NAMALWA (cell line): ENCODE measurements at places on chromosomes 4 and X.

- DNase-seq = peak; percentile 60
These were observed 174.9 kb downstream of the CORIN start for GRCh38 chr4:47662975-47663374.

- DNase-seq = no peak
These were observed 977.8 kb downstream of the FSTL5 start for GRCh38 chr4:161186012-161186411.

- DNase-seq = no peak
These were observed 12.2 kb downstream of the PLS3 start for GRCh38 chrX:115573185-115573584.

- no peak for DNase-seq
These were observed 29.3 kb downstream of the CRMP1 start for GRCh38 chr4:5863461-5864113.

DNA sequence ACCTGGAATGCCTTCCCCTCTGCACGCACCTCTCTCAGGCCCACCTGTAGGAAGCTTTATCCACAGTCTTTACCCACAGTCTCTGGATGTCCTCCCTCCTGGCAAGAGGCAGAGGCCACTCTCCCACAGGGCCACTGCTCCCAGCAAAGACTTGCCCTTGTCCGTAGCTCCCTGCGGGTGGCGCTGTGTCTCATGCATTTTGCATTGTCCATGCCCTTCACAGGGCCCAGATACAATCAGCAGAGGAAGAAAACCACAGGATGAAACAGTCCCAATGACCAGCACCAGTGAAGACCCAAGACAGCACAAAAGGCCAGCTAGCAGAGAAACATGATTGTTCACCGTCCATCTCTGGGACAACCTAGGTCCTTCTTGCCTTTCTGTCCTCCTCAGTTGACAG is 2.1 kb upstream of the NSG1 start:
- DNase-seq = peak; percentile 37

GRCh38 chrX:21883258-21883657 is 27.5 kb downstream of the YY2 start:
- DNase-seq = no peak

DNA sequence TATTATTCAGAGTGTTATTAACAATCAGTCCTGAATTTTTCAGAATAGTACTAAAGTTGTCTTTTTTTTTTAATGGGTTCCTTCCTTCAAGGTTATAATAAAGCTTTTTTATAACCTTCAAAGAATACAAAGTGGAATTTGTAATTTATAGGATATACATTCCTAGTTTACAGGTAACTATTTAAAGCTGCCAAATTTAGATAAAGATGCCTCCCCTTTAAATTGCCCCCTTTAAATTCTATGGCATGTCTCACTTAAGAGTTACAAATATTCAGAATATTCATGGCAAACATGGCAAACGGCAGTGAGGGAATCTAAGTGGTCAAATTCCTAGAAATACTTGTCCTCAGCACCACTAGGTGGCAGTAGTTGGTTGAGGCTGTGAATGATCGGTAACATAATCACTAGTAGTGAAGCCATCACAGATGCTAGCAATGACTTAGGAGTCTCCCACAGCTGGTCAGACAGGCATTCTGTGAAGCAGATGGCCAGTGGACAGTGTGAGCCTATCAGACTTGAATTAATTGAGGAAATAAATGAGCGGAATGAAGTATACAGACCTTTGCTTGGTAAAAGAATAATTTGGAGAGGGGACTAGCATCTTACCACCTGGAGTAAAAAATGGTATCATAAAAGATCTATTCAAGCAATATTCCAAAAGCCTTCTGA is 86.4 kb downstream of the CBR4 start:
- peak; percentile 72 for DNase-seq

- DNase-seq = no peak
These were observed 81.5 kb downstream of the USP46 start for GRCh38 chr4:52577624-52577962.

DNA sequence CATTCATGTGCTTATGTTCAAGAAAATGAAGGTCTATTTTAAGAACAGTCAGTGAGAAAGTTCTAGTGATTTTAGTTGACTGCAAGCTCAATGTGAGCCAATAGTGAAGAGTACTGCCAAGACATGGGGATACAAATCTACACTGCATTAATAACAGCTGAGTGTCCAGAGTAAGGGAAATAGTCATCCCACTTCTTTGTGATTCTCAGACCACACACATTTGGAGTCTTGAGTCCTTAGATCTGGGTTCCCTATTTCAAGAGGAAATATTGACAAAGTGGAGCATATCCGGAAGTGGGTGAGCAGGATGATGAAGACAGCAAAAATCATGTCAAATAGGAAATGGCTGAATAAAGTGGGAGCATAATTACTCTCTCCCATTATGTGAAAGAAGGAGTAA is 171.1 kb downstream of the LARP7 start:
- no peak for DNase-seq

DNA sequence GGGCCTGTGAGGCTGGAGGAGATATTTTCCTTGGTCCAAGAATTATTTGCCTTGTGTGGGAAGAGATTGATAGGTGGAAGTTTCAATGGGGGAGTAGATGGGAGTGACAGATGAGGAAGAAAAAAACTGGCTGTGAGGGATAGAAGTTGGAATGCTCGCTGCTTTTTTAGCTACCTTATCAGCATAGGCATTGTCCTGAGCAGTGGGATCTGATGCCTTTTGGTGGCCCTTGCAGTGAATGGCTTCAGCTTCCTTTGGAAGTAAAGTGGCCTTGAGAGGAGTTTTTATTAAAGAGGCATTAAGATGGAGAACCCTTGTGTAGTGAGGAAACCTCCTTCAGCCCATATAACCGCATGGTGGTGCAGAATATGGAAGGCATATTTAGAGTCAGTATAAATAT is 16.0 kb downstream of the KLKB1 start:
- no peak for DNase-seq

DNA sequence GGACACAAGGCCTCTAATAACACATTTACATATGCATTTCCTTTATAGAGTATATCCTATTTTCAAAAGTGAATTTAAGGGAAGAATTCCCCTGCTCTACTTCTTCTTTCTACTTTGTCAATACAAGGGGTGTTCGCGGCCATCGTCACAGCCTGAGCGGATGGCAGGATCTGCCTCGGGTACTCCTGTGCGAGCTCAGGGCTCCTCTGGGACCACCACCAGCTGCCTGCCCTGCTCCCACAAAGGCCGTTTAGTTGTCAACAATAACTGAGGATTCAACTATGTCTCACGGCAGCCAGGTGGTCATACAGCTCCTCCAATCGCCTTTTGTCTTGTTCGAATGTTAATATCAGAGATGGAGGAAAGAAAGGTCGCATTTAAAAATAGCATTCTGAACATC is 228.2 kb upstream of the TENM3 start:
- no peak for DNase-seq

GRCh38 chrX:64975989-64976672 is at the start of gene ZC4H2:
ZC4H2 (minus strand) TSS chrX:64976450; CDS start chrX:64976377, 73 bp downstream.
- DNase-seq = peak; percentile 78

DNA sequence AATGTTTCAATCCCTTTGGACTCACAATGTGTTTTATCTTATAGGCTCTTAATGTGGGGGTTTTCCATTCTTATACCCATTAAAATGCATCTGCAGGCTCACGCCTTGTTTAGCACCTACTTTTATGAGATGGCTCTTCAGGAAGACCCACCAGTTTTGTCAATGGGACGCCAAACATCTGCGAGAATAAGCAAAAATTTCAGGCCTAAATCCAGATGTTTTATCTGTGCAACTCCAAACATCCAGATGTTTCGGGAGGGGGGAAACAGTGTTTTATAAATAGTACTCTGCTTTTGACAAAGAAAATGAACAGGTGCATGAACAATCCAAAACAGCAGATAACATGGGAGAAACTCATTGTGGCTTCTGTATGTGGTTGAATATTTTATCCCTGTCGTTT is 342.8 kb downstream of the DHX15 start:
- DNase-seq = no peak

- DNase-seq = no peak
These were observed 371.7 kb downstream of the BCOR start for GRCh38 chrX:39725928-39726619.

DNA sequence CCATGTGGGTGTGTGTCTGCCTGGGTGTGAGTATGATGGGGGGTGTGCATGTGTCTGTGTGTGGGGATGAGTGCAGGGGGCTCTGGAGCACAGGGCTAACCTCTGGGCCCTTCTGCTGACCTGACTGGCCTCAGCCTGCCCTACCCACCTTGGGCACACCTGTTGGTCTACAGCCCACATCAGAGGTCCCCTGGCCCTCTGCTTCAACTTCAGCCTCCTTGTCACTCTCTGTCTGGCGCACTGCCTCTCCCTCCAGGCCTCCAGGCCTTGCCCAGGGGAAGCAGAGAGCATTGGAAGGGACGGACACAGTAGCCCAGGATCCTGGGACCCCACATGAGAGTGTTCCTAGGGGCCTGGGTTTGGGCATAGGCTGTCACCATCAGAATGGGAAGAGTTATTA is 115.4 kb downstream of the EFNB1 start:
- DNase-seq = no peak

DNA sequence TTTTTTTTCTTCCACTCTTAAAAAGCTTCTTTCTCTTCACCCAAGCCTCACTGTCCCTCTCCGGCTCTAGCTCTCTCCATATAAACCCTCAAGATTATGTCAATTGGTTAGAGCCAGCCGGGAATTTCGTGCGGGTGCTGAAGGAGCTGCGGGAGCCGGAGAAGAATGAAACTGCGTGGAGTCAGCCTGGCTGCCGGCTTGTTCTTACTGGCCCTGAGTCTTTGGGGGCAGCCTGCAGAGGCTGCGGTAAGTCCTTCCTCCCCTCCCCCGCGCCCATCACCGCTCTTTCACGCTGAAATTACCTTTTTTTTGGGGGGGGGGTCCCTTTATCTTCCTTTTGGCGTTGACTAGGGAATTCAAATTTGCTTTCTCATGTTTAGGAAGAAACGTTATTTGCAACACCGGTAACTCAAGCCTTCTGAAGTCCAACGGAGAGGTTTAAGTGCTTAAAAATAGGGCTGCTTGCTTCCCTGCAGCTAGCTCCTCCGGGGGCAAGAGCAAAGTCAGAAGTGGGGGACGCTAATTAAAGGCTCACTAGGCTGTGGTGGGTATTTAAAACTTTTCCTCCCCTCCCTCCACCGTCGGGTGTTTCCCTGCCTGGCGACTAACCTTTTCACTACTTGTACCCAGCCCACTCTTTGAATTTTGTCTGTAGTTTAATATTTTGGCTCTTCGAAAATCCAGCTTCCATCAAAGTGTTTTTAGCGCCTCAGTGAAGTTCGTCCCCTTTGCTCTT is 491 bp downstream of the COL4A5 start:
- DNase-seq = no peak

- peak; percentile 64 for DNase-seq
These were observed 27.9 kb upstream of the BBS7 start for GRCh38 chr4:121898150-121898549.

DNA sequence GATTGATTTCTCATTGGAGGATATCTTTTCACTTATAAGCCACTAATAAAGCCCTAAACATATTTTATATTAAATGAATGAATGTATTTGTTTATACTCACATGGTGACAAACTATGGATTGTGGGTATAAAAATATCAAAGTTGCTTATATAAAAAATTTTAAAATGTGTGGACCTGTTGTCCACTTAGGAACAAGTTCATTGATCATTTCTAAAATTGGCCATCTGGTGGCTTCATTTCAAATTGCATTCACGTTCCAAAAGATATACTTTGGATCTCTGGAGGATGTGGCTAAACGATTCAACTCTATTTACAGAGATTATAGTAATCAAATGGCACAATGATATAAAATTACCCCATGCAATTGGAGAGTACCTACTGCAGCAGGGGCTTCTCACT is 32.5 kb downstream of the FSTL5 start:
- DNase-seq = peak; percentile 5

DNA sequence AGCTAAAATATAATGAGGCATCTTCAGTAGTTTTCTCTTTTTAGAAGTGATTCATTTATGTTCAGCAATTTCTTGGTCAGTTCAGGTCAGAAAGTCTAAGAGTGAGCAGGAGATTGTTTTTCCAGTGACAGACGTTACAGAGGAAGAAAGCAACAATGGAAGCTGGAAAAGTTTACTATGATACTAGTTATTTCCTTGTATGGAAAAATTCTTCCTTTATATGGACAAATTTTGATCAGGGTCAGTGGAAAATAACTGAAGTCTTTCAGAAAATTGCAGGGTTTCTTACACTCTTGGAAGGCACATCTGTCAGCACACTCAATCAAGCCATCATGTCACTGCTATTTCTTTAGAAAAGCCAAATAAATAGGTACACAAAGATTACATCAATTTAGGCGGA is 1120.7 kb downstream of the FAT4 start:
- DNase-seq = no peak

- DNase-seq = no peak
These were observed 1.5 kb downstream of the STARD8 start for GRCh38 chrX:68648960-68649359.

DNA sequence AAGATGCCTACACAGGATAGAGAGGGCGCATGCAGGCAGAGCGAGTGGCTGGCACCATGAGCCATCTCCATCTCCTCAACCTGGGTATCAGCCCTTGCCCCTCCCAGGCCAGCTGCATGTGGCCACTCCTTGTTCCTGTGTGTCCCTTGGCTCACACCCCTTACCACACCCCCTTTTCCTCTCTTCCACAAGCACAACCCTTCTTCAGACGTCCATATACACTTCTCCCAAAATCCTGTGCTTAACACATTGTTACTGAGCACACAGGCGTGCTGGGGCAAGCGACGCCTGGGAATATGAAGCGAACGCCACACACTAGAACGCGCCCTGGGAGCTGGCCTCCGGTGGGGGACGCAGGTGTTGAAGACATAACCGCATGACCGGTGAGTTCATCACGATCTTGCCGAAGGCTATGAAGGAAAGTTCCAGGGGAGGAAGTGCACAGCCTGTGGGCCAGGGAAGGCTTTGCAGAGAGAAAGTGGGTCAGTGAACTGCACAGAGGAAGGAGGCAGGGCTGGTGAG is 19.1 kb upstream of the KIAA0232 start:
- DNase-seq = no peak

- no peak for DNase-seq
These were observed 71.3 kb upstream of the PGRMC2 start for GRCh38 chr4:128358913-128359279.

GRCh38 chrX:22109442-22109841 is 77.3 kb downstream of the PHEX start:
- no peak for DNase-seq

GRCh38 chr4:81465406-81466340 is 6.0 kb downstream of the RASGEF1B start:
- DNase-seq = no peak

DNA sequence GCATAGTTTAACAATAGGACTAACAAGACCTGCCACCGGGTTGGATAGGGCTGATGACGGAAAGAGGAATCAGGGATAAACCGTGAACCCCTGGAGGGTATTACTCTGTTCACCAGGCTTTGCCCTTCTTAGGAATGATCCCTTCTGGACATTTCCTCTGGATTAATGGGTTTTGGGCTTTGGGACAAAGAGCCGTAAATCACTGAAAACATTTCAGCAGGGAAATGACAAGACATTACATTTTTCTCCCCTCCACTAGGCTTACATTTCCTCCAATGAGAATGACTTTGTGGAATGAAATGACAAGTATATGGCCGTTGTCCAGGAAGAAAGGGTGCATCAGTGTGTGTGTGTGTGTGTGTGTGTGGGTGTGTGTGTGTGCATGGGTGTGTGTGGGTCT is 25.9 kb upstream of the RBPJ start:
- no peak for DNase-seq

GRCh38 chr4:175263537-175263936 is 345.4 kb downstream of the ADAM29 start:
- no peak for DNase-seq
